ENCODE measurements at places on chromosomes 16 and 17.

DNA sequence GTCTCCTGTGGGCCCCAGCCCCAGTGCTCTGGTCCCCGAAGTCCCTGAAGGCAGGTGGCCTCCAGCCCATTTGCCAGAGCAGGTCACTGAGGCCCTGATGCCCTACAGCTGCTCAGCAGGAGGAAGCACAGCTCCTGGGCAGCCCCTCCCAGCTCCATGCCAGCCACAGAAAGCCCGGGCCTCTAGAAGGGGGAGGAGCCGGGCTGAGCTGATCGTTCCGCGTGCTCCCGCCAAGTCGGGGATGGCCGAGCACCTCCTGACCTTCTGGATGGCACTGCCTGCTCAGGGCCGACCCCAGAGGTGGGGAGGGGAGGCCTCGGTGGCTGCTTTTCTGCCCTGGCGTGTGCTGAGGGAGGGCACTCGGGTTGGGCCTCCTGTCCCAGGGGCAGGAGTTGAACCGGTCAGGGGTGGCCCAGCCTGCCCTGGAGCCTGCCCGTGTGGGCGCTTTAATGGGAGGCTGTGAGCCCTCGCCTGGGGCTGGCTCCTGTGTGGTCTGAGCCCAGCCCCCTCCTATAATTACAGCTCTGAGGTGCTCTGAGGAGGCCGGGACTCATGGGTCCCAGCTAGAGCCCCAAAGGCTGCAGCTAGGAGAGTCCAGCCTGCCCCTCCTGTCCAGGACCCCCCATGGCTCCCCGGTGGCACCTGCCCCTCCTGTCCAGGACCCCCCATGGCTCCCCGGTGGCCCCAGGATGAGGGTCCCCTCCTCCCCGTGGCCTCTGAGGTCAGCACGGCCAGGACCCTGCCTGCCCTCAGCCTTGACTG is 29.7 kb downstream of the ZFPM1 start:
- no peak for DNase-seq

GRCh38 chr16:53323924-53324323 is 110.3 kb upstream of the RBL2 start:
- no peak for DNase-seq

DNA sequence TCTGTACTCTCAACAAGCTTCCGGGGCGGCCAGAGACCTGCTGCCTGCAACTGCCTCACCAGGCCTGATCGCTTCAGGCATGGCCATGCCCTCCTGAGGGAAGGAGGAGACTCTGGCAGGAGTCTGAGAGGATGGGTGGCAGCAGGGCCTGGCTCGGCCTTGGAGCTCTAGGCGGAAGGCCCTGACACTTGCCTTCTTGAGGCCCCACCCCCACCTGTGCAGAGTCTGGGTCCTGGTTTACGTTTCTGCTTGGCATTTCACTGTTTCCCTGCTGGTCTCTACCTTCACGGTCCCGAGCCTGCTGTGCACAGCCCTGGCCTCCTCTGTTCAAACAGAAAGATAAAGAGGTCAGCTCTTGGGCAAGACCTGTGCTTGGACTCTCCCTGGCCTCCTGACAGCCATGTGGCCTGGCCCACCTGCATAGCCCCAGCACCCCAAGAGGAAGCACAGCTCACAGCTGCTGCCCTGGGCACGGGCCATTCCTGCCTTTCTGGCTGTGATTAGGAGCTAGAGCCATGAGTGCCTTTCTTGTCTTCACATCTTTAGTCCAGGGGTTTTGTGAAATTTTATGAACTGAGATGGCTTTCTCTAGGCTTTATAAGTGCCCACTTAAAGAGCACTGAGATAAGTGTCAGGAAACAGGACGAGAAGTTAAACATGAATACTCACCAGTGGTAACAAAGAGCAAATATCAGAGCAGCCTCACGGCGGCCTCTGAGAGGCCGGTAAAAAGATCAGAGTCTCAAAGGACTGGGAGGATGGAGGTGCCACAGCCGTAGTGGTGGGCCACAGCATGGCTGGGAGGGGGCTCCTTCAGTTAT is 25.6 kb upstream of the MTSS2 start:
- no peak for DNase-seq

- no peak for DNase-seq
Measured at GRCh38 chr17:50168319-50168718, 2.5 kb downstream of the SGCA start.

- DNase-seq, result no peak
Measured at GRCh38 chr16:27450196-27450549, 48.2 kb downstream of the IL21R start.

DNA sequence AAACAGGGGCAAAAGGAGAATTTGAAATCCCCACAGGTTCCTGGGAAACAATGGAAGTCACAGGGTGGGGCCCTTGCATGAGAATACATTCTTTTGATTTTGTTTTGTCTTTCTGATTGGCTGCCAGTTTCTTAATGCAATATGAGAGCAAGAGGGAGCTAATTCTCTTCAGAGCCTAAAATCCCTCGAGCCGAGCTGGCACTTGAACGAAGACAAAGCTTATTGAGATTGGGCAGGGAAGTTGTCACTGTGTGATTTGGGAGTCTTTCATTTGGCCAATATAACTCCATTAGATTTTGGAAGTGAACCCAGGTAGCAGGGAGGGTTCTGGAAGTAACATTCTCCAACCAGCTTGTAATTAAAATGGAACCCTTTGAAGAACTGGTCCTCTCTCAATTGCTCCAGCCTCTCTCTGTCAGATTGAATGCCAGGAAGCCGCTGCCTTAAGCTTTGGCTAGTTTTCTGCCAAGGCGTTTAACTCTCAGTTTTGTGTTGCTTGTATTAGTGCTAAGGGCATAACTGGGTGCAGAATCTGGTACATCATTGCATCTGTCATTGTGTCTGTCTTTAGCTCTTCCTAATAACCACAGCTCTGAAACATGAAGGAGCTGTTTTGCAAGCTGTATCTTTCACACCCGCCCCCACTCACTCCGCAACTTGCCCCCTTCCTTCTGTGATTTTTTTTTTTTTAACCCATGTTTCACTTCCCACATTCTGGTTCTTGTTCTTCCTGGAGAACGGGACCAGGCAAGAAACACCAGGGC is 272.0 kb downstream of the MAF start:
- DNase-seq, result no peak

- DNase-seq, result peak; percentile 71
Measured at GRCh38 chr17:71548540-71549190, 572.2 kb upstream of the SOX9 start.

- DNase-seq, result peak; percentile 33
Measured at GRCh38 chr16:64412578-64413280, 709.1 kb downstream of the CDH11 start.

GRCh38 chr16:51761001-51761400 is 609.9 kb upstream of the SALL1 start:
- no peak for DNase-seq

GRCh38 chr17:80129006-80129565 is 17.8 kb downstream of the EIF4A3 start:
- peak; percentile 8 for DNase-seq

- peak; percentile 89 for DNase-seq
Measured at GRCh38 chr17:81066072-81066471, 31.1 kb downstream of the BAIAP2 start.

DNA sequence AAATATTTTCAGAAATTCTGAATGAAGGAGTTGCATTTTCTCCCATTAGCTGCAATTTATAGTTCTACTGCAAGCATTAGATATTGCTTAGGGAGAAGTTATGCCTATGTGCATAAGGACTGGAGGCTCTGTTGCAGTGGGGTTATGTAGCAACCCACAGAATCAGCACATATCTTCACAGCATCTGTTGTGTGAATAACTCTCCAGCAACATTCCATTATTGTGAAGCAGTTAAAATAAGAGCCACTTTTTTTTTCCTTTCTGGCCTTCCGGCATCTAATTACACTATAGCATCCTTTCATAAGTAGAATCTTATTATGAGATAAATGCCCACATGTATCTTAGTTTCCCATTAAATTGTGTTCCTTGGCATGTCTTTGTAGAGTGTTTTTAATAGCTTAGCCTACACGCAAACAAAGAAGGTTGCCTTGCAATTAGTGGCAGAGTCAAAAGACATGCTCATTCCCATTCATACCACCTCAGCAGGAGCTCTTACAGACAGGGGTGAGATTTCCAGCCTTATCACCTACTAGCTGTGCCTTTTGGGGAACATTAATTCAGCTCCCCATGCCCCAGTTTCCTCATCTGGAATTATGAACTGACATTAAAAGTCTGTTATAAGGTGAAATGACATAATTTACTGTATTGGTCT is 596.0 kb upstream of the GOT2 start:
- DNase-seq, result no peak

GRCh38 chr16:58495521-58496331 is 4.2 kb upstream of the NDRG4 start:
- no peak for DNase-seq

- DNase-seq, result no peak
Measured at GRCh38 chr17:15238676-15239422, 26.3 kb downstream of the PMP22 start.

- DNase-seq, result no peak
Measured at GRCh38 chr16:31050280-31051030, 17.1 kb downstream of the STX4 start.

GRCh38 chr17:13792314-13792713 is 190.6 kb upstream of the HS3ST3A1 start:
- no peak for DNase-seq

- DNase-seq, result no peak
Measured at GRCh38 chr17:29640413-29640812, 17.7 kb upstream of the CORO6 start.

DNA sequence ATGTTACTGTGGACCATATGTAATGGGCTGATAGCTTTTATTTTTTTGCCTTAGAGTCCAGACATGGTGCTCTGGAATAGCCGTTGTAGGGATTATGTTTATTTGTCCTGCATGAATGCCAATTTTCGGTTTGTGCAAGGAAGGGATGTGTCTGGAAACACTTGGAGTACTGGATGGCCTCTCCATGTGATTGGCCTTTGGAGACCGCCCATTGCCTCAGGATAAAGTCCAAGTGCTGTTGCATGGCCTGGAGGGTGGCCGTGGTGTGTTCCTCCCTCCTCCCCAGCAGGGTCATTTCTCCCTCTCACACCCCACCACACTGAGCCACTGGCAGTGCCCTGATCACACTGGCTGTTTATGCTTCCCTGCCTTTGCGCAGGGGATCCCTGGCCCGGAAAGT is 93.9 kb downstream of the MSI2 start:
- DNase-seq, result no peak

DNA sequence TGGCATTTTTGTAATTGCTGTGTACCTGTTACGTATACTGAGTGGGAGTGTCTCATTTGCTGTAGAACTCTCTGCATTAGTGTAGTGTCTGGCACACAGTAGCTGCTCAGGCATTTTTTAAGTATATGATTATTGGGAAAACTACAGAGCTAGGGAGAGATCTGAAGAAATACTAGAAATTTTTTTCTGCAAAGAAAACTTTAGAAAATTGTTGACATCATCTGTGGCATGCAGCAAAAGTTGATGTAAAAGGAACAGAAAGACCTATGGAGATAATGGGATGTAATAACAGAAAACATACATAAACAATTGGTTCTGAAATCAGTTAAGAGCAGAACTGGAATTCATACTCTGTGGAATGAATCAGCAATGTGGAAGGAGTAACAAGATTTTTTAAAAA is 11.6 kb downstream of the CLTC start:
- DNase-seq, result no peak

- no peak for DNase-seq
Measured at GRCh38 chr17:43360376-43360738, 38.4 kb upstream of the ARL4D start.

- no peak for DNase-seq
Measured at GRCh38 chr16:75138636-75139035, 9.7 kb upstream of the ZFP1 start.

GRCh38 chr17:46742565-46743270 is 75.8 kb downstream of the WNT3 start:
- peak; percentile 87 for DNase-seq

GRCh38 chr17:36095992-36096391 is 6.0 kb upstream of the CCL3 start:
- no peak for DNase-seq

GRCh38 chr17:58532555-58532951 is 18.1 kb upstream of the MTMR4 start:
- DNase-seq, result no peak

DNA sequence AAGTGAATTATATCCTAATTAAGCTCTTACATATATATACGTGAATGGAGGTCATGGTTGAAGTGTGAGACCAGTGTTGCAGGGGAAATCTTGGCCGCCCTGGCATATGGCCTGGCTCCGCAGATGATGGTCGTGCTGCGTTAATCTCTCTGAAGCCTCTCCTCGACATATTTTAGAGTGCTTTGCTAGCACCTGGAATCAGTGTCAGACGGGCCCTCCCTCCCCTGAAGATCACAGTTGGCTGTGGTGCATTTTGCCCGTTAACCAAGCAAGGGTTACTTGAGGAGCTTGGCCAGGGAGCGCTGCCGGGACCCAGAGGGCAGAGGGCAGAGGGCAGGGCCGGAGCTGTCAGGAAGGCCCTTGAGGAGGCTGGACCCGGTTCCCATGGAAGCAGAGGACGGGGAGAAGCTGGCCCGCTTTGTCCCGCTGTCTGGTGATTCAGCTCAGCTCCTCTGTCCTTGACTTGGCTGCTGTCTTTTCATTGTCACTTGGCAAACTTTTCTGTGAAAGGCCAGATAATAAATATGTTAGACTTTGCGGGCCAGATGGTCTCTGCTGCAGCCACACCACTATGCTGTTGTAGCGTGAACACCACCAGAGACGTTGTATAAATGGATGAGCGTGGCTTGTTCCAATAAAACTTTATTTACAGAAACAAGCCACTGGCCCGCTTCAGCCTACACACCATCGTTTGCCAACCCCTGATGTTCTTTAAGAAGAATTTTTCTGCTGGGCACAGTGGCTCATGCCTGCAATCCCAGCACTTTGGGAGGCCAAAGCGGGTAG is 32.3 kb downstream of the CIBAR2 start:
- no peak for DNase-seq

DNA sequence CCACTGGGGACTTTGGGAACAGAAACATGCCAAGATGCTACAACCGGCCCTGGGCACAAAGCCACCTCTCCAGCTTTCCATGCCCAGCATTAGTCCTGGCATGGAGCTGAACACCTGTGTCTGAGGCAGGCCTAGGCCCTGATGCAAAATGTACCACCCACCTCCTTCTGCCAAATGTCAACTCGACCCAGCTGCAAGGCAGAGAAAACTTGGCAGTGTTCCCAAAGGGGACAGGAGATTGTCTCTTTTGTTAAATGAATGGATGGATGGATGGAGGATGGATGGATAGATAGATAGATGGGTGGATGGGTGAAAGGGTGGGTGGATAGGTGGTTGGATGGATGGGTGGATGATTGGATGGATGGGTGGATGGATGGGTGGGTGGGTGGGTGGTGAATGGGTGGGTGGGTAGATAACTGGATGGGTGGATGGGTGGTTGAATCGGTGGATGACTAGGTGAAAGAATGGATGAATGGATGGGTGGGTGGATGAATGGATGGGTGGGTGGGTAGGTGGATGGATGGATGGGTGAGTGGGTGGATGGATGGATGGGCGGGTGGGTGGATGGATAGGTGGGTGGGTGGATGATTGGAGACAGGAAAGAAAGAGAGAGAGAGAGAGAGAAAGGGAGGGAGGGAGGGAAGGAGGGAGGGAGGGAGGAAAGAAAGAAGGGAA is 73.4 kb upstream of the TNRC6C start:
- no peak for DNase-seq

GRCh38 chr16:55035029-55035428 is 104.4 kb downstream of the IRX5 start:
- peak; percentile 25 for DNase-seq

GRCh38 chr16:63192980-63193379 is 1156.7 kb upstream of the CDH8 start:
- DNase-seq, result no peak
